Bladder microvascular endothelial cell (primary cell): ENCODE measurements at places on chromosomes 6 and 20. TPM values are rescaled to one million over a fixed set of nuclear protein-coding genes. Genes with fewer than 3 reads are reported as not detected.

SYCP2L gene
- total RNA-seq, result 0.13 and 0.16 TPM in 2 replicates

KIAA1755 gene
- 0.16 and 0.44 TPM in 2 replicates for total RNA-seq

RHAG gene
- total RNA-seq, result not detected in 2 replicates

ANGPT4 gene
- total RNA-seq, result not detected in 2 replicates

KHDRBS2 gene
- total RNA-seq, result not detected in 2 replicates

C6orf58 gene
- total RNA-seq, result under 0.01 and 0.50 TPM in 2 replicates

EDN1 gene
- total RNA-seq, result 199 and 486 TPM in 2 replicates
